NCI-H1092 treated with DMSO at 0.1 percent for 48 hours (cell line): ENCODE measurements at places on chromosomes 4 and X.

DNA sequence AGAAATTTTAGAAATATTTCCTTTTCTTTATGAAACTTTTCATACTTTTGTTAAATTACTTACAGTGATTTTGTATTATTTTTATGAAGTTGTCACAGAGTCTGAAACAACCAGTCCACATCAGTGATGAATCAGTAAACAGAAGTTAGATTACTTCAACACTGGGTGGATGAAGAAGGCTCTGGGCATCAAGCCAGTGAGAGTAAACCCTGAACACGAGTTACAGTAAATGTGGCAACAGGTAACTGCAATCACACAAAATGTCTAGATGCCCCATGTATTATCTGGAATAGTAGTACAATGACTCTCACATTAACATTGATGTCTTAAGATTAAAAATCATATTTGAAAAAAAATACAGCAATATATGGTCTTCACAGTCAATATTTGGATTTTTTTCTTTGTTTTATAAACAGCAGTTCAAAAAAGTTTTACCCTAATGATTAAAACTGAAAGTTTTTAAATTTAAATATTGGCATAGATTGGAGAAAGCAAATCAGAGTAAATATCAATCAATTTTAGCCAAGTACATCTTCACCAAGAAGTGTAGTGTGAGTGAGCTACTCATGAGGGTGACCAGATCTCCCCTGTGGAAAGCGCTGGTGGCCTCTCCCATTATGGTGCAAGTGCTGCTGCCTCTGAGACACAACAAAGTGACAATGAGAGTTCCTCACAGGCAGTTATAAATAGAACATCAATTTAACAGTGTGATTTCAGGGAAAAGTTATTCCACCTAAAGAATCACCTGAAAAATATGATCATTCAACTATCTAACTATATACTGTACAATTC is 63.2 kb upstream of the UGT2B7 start:
- no peak for DNase-seq

DNA sequence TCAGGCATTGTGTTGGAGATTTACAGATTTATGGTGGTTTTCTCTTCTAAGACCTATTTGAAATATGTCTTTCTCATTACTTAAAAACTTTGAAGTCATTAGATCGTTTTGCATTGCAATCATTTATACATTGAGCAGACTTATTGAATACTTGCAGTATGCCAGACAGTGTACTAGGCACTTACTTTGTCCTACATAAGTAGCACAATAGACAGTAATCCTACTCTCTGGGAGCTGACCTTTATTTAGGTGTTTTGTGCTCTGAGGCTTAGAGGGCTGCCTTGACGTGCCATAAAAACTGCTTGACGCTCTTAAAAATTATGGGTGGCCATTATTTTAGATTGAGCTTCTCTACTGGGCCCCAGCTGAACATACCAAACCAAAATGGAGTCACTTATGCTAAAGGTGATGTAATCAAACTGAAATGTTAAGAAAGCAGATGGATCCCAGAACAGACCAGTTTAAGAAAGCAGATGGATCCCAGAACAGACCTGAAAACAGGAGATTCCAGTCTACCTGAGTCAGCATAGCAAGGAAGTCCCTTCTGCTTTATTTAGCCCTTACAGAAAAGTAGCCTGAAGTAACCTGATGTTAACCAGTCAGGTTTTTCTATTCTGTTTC is 42.4 kb downstream of the PTTG2 start:
- no peak for DNase-seq

DNA sequence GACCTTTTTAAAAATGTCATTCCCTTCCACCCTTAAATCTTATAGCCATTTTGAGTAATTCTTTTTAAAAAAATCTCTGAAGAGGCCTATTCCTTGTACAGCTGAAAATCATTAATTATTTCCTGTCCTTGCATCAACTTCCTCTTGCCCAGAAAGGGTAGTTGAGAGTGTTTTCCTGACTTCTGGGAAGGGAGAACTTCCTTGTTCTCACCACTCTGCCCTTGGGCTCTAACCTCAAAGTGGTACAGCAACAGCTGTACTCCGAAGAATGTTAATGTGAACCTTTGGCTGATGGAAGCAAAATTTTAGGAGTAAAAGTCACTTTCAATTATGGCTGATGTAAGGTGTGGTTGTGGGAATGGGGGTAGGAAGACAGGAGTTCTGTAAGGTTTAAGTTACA is 15.1 kb upstream of the FABP2 start:
- DNase-seq, result no peak

DNA sequence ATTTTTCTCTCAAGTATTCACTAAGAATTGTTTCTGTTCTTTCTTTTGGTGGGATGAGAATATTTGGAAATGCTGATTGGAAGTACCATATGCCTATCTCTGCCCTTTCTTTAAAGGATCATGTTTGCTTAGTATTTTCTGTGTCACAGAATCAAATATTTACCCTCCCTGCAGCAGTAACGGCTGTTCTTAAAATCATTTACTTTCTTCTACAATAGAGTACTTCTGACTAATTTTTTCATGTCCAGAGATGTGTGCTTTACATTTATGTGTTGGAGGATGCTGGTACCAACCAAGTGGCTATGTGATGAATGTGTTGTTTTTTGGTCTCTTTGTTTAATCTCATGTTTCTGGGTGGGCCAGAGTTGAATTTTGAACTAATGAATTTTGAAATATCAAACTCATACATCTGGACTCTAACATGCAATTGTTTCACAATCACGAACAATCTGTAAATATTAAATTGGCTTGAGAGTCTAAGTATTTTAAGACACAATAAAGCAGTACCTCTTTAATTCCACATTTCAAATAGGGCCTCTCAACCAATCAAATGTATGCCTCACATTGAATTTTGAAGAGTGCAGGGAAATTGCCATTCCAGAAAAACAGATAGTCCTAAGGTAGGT is 59.4 kb upstream of the ARSJ start:
- peak; percentile 66 for DNase-seq

DNA sequence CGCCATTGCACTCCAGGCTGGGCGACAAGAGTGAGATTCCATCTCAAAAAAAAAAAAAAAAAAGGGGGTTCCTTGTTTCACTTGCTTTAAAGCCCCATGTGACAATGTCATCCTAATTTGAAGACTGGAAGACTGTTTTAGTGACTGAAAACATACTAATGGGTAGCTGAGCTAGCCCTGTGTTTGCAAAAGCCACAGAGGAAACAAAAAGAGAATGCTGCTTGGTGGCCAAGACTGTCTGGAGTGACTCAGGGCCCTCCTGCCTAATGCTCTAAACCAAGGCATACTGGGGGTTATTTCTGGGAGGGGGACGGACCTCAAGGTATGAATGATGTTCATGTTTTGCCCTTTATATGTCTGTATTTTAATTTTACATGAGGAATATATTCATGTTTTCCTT is 16.0 kb downstream of the HPSE start:
- no peak for DNase-seq
